ENCODE measurements at places on chromosomes 3 and 15.
A peak's percentile ranks its signal among the peaks of the same experiment; 100 is the strongest.

GRCh38 chr15:73031648-73032047 lies 20.6 kb upstream of the NEO1 start:
- no peak for DNase-seq

- DNase-seq: no peak
These were observed 80.9 kb upstream of the PRTG start for GRCh38 chr15:55823699-55824340.

GRCh38 chr3:28295898-28296490 lies 52.5 kb upstream of the ZCWPW2 start:
- no peak for DNase-seq

GRCh38 chr3:151537726-151538125 lies 76.9 kb upstream of the IGSF10 start:
- no peak for DNase-seq

DNA sequence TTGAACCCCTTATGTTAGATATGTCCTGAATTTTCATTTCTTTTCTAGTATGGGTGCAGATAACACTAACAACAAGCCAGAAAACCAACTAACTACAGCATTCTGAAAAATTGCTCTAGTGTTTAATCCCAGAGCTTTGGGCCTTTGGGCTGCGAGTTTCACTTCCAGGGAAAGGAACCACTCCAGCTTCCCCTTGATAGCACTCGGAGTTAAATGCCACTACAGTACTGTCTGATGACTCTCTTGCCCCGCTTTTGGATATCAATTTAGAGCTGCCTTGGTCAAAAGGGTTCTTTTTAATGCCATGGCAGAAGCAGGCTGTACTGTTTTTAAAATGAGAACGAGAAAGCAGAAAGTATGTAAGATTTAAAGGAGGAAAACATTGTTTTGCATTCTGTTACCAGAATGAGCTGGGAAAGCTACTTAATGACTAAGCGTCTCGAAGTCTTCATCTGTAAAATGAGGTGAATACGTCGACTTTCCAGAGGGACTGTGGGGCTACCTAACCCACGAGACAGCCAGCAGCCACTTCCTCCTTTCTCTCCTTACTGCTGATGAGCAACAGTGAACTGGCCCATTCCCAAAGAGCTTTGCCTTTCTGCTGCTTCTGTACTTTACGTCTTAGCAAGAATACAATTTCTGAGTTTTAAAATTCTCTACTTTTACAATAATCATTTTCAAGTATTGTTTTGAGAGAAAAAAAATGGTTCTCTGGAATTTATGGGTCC lies 299.3 kb upstream of the LYSMD4 start:
- no peak for DNase-seq

GRCh38 chr3:130688697-130689470 lies 57.7 kb downstream of the PIK3R4 start:
- no peak for DNase-seq

GRCh38 chr3:194197981-194198695 lies 62.2 kb downstream of the HES1 start:
- no peak for DNase-seq

DNA sequence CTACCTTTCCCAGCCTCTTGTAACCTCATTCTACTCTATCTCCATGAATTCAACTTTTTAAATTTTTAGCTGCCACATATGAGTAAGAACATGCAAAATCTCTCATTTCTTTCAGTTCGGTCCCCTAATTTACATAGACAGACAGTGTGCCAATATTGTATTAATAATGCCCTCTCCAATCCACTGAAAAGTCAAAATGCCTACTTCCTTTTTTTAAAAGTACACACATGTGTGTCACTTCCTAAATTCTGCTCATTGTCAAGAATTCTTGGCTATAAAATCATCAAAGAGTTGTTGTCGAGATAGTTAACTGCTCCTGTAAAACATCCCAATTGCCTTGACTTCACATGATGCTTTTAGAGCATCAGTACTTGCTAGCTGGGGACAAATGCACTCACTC lies 84.2 kb upstream of the IL12A start:
- DNase-seq: no peak

DNA sequence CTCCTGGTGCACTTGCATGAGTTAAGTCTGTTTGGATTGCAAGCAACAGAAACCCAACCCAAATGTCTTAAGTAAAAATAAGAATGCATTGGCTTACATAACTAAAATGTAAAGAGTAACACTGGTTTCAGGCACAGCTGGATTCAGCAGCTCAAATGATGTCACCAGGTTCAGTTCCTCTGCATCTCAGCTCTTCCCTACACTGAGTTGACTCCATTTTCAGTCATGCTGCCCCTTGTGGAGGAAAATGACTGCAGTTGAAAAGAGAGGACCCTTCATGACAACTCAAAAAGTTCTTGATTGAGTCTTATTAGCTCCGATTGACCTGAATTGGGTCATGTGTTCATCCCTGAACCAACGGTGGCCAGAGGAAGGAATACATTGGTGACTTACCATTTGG lies 138.5 kb upstream of the ABI3BP start:
- no peak for DNase-seq

DNA sequence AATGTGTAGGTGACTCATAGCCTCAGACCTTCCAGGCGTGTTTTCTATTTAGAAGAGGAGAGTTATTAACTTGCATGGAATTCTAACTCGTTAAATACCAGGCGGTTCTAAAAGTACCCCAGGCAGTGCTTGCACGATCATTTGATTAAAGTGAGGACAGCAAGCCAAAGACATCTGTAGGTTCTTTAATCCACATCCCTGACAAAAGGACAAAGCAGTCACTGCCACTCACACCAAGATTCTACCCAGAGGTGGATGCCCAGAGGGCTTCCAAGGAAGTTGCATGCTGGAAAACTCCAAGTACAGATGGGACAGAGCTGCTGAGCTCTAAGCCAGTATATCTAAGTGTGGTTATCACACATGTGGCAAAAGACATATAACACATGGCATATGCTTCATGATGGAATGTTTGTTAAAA lies 372.1 kb downstream of the ROBO2 start:
- DNase-seq: peak; percentile 4

- DNase-seq: no peak
These were observed 102.2 kb downstream of the CTNNB1 start for GRCh38 chr3:41301548-41301947.

- DNase-seq: no peak
These were observed 24.7 kb downstream of the RARB start for GRCh38 chr3:25452740-25453139.

DNA sequence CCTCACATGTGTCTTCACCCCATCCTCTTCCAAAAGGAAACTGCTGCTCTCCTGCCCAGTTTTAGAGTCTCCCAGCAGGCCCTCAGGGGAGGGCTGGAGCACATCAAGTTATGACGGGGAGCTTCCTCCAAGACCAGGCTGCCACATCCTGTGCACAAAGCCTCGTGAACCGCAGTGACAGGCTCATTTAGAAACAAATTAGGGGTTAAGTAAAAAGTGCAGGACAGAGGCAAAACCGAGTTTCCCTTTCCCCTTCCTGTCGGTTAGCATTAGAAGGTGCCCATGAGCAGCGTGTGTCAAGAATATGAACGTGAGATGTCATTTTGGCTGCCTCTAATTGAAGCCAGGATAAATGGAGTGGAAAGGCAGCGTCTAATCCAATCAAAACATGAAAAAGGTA lies 199.7 kb downstream of the ARRDC4 start:
- no peak for DNase-seq

- no peak for DNase-seq
These were observed 9.0 kb downstream of the SSUH2 start for GRCh38 chr3:8635631-8636030.

- no peak for DNase-seq
These were observed 58.7 kb downstream of the FGD5 start for GRCh38 chr3:14877469-14877868.

- DNase-seq: no peak
These were observed 30.6 kb upstream of the OXTR start for GRCh38 chr3:8800016-8800415.

GRCh38 chr3:36769926-36770325 lies 5.6 kb upstream of the DCLK3 start:
- no peak for DNase-seq

GRCh38 chr15:69825941-69826818 lies 271.5 kb downstream of the TLE3 start:
- DNase-seq: peak; percentile 96

- no peak for DNase-seq
These were observed 334.7 kb downstream of the FHIT start for GRCh38 chr3:60916546-60916945.

DNA sequence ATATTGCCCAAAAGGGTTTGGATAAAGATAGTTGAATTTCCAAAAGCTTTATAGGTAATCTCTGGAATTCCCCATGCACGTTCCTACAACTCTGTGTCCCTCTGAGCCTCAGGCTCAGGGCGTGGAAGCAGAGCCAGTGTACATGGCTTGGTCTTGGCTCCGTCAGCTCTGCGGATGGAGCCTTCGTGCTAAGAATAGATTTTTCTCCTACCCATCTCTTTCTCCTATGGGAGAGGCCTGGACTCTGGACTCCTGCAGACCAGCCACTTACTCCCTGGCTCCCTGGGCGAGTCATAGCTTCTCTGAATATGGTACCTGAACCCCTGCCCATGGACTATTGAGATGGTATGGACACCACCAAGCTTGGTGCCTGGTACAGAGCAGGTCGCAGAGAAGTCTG lies 99.9 kb downstream of the EEFSEC start:
- no peak for DNase-seq

- DNase-seq: no peak
These were observed 6.1 kb upstream of the WWTR1 start for GRCh38 chr3:149663966-149664365.

GRCh38 chr3:17645074-17645698 lies 97.2 kb downstream of the TBC1D5 start:
- peak; percentile 37 for DNase-seq

DNA sequence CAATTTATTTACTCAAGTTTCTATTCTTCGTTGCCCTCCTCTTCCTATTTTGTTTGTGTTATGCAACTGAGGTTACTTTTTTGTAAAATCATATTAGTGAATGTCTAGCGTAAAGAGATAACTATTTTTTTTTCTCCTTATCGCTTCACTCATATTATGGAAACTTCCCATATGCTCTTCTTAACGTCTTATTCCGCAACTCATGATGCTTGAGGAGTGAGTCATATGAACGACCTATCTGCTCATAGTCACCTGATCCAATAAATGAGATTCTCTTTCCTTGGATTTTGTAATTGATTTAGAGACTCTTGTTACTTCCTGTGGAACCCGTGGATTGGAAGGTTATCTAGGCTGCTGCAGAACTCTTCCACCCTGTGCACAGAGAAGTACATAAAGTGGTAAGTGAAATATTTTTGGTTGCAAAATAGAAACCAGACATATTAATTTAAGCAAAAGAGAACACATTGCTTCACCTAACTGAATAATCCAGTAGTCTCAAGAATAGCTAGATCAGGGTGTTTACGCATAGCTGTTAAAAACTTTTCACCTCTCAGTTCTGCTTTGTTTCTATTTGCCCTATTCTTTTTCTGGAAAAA lies 719.3 kb upstream of the SGO1 start:
- DNase-seq: no peak

DNA sequence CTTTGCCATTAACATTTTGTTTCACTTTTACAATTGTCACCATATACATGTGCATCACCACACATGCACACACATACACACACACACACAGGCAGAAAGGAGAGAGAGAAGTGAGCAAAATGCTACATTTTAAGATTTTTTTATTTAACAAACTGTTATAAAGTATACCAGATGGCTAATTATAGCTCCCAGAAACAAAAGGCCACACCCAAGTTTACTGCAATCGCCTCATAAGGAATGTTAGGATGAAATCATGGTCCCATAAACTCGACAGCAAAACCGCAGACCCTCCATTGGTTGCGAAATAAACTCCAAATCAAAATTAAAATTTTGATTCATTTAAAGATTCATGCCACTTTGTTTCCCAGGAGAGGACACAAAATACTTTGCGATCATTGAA lies 16.1 kb upstream of the C15orf61 start:
- no peak for DNase-seq

GRCh38 chr3:5840056-5840455 lies 652.5 kb downstream of the EDEM1 start:
- DNase-seq: no peak

GRCh38 chr3:124780356-124780755 lies 50.1 kb downstream of the UMPS start:
- DNase-seq: no peak

GRCh38 chr3:38088126-38089078 lies 48.5 kb downstream of the ACAA1 start:
- DNase-seq: no peak

DNA sequence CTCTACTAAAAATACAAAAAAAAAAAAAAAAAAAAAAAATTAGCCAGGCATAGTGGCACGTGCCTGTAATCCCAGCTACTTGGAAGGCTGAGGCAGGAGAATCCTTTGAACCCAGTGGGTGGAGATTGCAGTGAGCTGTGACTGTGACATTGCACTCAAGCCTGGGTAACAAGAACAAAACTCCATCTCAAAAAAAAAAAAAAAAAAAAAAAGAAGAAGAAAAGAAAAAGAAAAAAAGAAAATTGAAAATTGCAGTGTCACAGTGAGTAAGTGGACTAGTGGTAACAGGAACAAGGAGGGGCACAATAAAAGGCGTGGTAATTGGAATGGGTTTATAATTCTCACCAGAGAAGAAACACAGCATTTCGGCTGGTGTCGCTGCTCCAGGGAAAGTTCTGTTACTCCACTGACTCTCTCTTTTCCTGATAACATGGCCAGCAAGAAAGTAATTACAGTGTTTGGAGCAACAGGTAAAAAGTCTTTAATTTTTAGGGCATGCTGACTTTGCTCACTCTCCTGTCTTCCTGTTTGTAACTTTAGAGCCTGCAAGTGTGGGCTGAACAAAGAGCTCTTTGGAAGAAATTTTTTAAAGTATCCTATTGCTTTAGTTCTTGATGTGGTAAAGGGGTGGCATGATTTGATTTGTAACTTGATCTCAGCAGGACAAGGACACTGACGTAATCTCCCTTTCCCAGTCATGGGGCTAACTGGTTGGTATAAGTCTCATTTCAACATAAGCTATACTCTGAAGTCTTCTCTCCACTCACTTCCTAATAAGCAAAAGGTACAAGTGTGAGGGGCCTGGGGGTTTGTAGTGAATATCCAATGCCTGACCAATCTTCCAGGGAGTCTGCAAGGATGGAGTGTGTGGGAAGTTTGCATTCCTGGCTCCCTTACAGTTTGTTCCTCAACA lies 22.1 kb upstream of the TRA2B start:
- no peak for DNase-seq

GRCh38 chr15:99247062-99247461 lies 2.3 kb downstream of the TTC23 start:
- no peak for DNase-seq

GRCh38 chr15:77226652-77227051 lies 155.7 kb upstream of the TSPAN3 start:
- DNase-seq: no peak
